ENCODE measurements at places on chromosomes 7 and 10.

DNA sequence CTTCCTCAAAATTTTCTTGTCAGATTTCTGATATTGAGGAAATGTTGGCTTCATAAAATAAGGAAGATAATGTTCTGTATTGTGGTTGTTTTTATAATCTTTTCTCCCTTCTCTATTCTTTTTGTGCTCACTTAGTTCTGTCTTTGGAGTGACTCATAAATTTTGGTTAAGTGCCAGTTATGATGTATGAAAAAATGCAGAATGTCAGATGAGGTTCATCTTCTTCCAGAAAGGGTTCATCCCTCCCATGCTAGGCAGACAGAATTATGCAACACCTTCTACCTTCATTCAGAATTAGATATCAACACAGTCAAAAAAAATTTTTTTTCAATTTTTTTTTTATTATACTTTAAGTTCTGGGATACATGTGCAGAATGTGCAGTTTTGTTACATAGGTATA, 36.6 kb upstream of the CYP2C19 start:
- no peak for DNase-seq

DNA sequence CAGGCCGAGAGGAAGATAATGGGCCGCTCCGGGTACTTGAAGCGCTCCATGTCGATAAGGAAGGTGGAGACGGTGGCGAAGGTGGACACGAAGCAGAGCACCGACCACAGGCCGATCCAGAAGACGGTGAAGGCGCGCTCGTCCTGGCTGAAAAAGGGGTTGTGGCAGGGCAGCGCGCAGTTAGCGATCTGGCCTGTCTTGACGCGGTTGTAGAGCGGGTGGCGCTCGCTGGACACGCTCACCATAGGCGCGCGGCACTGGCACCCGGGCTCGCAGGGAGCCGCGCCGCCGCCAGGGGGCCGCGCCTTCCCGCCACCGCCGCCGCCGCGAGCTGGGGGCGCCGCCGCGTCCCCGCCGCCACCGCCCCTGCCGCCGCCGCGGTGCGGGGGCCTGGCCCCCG, 1.6 kb downstream of the FZD8 start:
- DNase-seq, result no peak

DNA sequence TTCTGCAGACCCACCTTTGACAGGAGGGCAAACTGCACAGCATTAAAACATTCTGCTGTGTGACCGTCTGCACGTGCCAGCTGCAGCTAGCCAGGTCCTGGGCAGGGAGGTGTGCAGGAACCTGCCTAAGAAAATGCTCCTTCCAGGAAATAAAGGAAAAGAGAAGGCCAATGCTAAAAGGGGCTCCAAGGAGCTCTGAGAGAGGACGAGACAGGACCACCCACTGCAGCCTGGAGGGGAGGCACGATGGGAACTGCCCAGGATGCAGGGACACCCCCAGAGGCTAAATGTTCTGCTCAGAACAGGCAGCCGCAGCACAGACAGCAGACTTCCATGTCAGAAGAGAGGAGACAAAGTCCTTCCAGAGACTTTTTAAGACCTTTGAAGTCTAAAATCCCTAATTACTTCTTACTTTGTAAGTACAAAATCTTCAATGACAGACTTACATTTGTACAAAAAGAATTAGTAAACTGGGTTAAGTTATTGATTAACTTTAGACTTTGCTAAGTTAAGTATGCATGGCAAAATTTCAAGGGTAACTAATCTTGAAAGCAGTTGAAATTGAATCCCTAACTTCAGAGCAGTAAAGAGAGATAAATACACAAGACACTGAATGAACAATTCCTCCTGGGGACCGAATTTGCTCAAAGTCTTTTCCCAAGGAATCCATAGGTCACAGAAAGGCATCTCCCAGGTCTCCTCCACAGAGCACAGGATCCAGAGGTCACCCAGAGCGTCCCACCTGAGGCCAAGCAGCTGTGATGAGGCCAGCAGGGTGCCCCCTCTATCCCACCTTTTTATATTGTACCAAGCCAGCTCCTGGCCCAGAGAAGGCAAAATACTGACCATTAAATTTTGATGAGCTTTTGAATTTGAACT, 21.5 kb downstream of the HSPA12A start:
- no peak for DNase-seq

- no peak for DNase-seq
Observed at GRCh38 chr10:111203615-111204014, 126.8 kb downstream of the ADRA2A start.

- DNase-seq, result no peak
Observed at GRCh38 chr10:82148764-82149163, 273.8 kb downstream of the NRG3 start.

Data from NCI-H526 (cell line).